ENCODE measurements at places on chromosomes 5 and 9. TPM values are rescaled to one million over a fixed set of nuclear protein-coding genes. Genes with fewer than 3 reads are reported as not detected.

NRARP gene
- total RNA-seq = under 0.01 TPM

NOTCH1 gene
- total RNA-seq = 14.4 TPM

TBC1D9B gene
- 90.2 TPM for total RNA-seq

PDE8B gene
- under 0.01 TPM for total RNA-seq

CNTNAP3B gene
- 15.0 TPM for total RNA-seq

SHOC1 gene
- total RNA-seq = under 0.01 TPM

KIF24 gene
- 1.8 TPM for total RNA-seq

CDO1 gene
- 8.3 TPM for total RNA-seq

KLHL9 gene
- total RNA-seq = 38.4 TPM

OR13C5 gene
- not detected for total RNA-seq

C1QTNF2 gene
- total RNA-seq = not detected

ABO gene
- not detected for total RNA-seq

FOXD4L4 gene
- under 0.01 TPM for total RNA-seq

YIPF5 gene
- 111 TPM for total RNA-seq

IGFBPL1 gene
- 0.36 TPM for total RNA-seq

DNA sequence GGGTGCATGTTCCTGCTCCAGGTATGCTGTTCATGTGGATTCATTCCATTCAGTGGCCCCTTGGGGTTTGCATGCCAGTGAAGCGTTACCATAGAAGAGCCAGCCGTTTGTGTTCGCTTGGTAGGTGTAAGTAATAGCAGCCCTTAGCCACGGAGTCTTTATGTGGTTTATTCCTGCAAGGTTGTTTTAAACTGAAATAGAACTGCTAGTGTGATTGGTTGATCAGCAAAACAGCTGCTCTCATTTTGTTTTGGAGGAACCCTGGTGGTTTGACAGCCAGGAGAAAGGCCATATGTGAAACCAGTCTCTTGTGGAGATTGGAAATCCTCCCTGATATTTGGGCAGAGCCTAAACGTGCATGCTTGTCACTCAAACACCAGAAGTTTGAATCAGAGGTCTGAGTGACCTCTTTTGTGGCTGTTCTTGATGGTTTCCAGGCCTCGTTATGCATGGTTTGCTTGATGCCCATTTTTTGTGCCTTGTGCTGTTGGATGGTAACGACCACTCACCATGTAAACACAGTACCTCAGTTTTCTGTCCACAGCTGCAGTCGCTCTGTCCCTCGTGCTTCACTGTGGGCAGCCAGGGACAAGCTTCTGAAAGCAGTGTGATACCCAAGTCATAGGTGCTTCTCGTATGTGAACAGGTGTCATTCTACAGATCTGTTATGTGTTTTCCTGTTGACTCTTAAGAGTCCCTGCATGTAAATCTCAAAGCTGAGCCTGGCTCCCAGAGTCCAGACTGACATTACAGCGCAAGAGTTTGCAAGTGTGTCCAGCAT is 58.3 kb upstream of the NXNL2 start:
- no peak for DNase-seq

GRCh38 chr5:125499636-125500332 is 753.3 kb upstream of the ZNF608 start:
- DNase-seq = no peak

GRCh38 chr5:10645671-10646070 is 81.8 kb downstream of the ANKRD33B start:
- DNase-seq = no peak

GRCh38 chr5:169063316-169063953 is 237.5 kb downstream of the SLIT3 start:
- no peak for DNase-seq

- DNase-seq = peak; percentile 87
Observed at GRCh38 chr5:171310819-171311321, 1.8 kb downstream of the TLX3 start.

DNA sequence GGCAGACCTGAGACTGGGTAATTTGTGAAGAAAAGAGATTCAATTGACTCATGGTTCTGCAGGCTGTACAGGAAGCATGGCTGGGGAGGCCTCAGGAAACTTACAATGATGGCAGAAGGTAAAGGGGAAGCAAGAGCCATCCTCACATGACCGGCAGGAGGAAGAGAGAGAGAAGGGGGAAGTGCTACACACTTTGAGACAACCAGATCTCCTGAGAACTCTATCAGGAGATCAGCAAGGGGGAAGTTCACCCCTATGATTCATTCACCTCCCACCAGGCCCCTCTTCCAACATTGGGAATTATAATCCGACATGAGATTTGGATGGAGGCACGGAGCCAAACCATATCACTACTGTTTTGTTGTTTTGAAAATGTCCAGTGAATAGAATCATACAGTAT is 110.2 kb downstream of the DAPK1 start:
- DNase-seq = no peak

DNA sequence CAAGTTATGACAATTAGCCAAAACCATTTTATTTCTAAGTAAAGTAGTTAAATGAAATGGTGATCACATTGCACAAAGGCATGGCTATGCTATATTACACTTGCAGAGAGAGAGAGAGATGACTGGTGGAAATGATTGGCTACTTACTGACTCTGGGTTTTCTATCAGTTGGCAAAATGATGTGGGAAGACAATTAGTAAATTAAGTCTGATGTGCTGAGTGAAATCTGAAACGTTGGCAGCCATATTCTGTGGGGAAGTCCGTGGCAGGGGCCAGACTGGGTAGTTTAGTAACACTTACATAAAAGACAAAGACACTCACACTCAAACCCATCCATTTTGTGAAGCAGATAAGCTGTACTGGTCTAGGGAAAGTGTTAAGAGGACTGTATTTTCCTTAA is 61.6 kb downstream of the ANXA1 start:
- no peak for DNase-seq

GRCh38 chr5:82521431-82522051 is 243.4 kb upstream of the RPS23 start:
- no peak for DNase-seq

DNA sequence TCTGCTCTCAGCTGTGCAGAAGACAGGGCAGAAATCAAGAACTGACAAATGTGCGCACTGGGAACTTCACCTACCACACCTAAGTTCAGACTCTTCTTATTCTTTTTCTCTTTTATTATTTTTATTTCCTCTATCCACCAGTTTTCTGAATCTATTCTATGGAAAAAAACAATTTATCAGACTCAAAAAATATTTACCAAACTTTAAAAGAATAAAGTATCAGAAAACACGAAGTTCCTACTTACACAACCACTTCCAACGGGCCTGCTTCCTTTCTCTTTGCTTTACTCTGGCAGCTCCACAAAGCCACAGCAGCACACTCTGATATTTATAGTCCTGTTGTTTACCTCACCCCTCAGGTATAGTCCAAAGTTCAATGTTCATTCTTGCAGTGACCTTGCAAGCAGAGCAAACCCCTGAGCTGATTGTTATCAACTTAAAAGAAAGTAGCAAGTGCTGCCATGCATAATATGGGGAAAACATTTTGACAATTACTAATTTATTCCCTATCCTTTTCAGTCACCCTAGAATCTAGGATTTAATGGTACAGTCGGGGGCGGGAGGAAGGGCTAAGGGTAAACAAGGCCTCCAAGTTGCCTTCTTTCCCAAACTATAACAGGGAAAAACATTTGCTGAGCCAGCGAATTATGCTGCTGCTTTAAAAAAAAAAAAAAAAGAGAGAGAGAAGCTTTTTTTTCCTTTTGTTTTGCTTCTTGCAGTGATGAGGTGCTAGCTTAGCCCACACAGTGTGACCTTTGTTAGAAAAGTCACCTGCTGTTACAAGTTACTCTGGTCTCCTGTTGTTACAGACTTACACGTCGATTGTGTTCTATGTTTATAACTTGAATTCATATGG is at the start of gene SELENOP:
TSS of gene SELENOP (minus strand) at position 302 of the 856 bp plus-strand sequence. CDS start 3,539 bp downstream, outside the sequence.
- peak; percentile 44 for DNase-seq

GRCh38 chr5:173752653-173753052 is 135.5 kb upstream of the CPEB4 start:
- no peak for DNase-seq

GRCh38 chr9:6134661-6135180 is 80.9 kb upstream of the IL33 start:
- DNase-seq = no peak

DNA sequence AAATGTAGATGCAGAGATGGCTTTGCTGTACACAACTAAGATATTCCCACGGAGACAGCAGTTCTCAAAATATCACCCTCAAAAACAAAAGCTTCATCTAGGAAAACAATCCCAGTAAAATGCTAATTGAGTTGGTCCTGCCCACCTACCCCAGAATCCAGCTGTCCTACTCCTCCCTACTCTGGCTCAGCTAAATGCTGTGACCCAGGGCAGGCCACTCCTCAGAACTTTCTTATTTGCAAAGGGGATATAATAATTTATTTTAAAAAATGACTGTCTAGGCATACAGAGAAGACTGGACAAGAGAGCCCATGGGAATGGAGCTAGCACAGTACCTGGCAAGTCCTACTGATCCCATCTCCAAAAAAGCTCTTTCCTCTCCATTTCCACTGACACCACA is 162.3 kb downstream of the CRB2 start:
- DNase-seq = no peak

DNA sequence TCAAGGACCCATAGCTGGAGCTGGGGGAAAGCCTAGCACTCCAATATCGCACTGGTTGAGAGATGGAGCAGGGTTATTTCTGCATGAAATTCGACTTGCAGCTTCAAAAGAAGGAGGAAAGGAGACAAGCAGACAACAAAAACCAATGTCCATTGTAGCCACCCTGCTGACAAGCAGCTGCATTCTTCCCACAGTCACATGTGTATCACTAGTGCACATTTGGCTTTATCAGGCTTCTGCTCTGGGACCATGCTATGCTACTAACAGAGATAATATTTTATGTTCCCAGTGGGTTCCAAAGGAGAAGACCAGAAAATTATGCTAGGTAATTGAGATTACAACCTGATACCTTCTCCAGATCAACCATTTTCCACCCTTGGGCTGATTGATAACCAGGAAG is 59.7 kb downstream of the MFAP3 start:
- DNase-seq = no peak

- DNase-seq = no peak
Observed at GRCh38 chr5:94870511-94871183, 252.2 kb downstream of the SLF1 start.

GRCh38 chr5:142841511-142842265 is 71.5 kb downstream of the ARHGAP26 start:
- no peak for DNase-seq

DNA sequence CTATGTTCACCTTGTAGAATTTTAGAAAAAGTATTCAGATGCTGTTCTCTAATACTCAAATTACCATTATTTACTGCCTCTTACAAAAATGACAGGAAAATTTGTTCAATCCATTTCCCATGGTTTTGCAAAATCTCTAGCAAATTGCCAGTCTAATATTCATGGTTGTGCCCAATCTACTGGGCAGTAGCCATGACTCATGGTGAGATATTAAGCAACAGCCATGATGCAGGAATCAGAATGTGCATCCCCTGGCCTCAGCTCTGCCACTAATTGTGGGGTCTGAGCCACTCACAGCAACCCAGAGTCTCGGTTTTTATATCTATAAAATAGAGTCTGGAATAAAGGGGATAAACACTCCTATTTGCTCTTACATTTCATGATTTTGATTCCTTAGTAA is 353.6 kb downstream of the DEPDC1B start:
- no peak for DNase-seq

GRCh38 chr5:1249366-1250280 is 24.4 kb downstream of the SLC6A18 start:
- DNase-seq = no peak

- DNase-seq = no peak
Observed at GRCh38 chr5:57302164-57302563, 128.3 kb downstream of the GPBP1 start.

- no peak for DNase-seq
Observed at GRCh38 chr9:86912210-86912609, 35.1 kb downstream of the GAS1 start.

DNA sequence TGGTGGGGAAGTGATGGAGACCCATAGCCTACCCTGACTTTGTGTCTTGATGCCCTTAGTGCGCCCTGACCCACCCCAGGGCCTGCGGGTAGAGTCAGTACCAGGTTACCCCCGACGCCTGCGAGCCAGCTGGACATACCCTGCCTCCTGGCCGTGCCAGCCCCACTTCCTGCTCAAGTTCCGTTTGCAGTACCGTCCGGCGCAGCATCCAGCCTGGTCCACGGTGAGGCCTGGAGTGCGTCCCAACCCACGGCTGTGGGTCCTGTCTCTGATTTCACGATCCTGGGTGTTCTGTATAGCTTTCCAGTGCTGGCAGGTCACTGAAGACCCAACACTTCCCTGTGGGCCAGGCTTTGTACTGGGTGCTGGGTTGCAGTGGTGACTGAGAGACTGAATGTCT is 4.0 kb downstream of the CCL27 start:
- peak; percentile 79 for DNase-seq

DNA sequence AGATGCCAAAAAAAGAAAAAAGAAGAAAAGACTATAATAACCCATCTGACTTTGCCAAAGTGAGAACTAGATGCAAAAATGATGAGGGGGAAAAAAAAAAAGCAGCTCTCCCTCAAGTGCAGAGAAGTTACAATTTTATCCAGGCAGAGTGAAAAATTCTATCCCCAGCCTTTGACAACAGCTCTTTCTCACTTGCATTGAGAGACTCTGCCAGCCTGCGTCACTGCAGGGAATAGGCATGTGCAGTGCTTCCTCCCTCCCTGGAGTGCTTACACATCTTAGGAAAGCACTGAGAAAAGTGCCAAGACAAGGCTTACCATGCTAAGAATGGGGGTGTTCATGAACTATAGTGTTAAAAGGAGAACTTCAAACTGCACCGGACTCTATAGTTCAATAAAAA is 418.6 kb upstream of the TYRP1 start:
- DNase-seq = no peak

GRCh38 chr9:84404095-84404686 is 63.6 kb upstream of the SLC28A3 start:
- peak; percentile 88 for DNase-seq

DNA sequence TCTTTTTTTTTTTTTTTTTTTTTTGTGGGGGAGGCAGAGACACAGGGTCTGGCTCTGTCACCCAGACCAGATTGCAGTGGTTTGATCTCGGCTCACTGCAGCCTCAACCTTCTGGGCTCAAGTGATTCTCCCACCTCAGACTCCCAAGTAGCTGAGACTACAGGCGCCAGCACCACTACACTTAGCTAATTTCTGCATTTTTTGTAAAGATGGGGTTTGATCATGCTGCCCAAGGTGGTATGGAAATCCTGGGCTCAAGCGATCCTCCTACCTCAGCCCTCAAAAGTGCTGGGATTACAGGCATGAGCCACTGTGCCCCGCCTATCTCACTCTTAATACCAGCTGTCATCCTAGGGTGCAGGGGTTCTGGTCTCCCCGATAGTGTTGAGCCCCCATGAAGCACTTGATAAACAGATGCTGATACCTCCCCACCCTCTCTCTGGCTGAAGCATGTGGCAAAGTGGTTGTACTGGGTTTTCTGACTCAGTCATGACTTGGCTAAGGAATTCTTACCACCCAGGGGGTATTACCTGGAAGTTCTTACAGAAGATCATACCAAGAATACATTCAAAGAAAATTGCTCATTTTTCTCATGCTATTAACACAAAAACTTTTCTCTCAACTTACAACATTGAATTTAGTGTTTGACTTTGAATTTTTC is 110.2 kb upstream of the DAPK1 start:
- no peak for DNase-seq

DNA sequence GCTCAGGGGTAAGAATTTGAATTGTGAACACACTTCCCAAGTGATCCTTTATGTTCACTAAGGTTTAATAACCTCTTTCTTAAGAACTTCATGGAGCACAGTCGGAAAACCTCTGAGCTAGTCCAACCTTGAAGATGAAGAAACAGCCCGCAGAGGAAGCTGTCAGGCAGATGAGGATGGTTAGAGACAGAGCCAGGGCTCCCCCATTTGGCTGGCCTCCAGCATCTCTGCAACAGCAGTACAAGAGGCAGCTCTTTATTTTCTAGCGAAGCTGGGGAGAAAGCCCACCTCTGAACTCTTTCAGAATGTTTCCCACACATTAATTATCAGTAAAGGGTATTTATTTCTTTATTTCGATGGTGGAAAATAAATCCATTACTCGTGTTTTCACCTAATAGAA is 350.8 kb downstream of the DMRT2 start:
- DNase-seq = no peak
